ENCODE measurements at places on chromosomes 6 and 20.

DNA sequence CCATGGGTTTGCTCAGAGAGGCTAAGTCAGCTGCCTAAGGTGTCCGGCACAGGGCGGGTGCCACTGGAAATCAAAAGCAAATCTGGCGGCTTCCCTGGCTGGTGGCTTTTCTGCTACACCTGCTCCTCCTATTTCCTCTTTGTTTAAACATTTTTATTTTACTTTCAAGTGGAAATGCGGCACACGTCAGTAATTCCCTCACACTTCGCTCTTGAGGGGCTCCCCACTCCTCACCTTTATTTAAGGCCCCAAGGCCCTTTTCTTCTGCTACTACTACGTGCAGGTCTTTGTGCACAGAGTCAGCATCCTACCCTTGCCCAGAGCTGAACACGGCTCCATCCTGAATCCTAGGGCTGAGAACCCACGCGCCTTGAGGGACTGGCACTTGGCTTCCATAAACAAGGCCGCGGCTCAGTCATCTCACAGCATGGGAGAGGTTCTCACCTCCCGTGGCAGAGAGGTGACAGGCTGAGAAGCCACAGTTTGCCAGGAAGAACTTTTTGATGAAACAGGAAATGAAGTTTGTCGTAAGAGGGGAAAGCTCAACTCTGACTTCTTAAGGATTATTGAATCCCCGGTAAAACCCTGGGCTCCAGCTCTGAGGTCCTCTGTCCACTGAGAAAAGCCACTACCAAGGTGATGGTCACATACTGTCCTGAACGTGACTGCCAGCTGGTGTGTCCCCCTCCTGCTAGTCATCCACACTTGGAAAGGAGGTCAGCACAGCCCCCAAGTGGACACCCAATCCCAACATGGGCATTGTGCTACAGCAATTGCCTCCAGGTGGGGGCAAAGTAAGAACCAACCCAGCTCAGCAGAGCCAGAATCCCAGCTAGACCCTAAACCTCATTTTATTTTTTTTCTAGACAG is 48.0 kb downstream of the NFATC2 start:
- no peak for DNase-seq

- DNase-seq: no peak
These were observed 81.8 kb downstream of the MLIP start for GRCh38 chr6:54192993-54193392.

GRCh38 chr6:73680289-73680918 is 15.6 kb upstream of the CD109 start:
- DNase-seq: no peak

GRCh38 chr20:49918446-49918845 is 3.1 kb upstream of the SPATA2 start:
- DNase-seq: no peak

Data from posterior cingulate gyrus (tissue), 11 donors.